ENCODE measurements at places on chromosomes 1 and 21.

DNA sequence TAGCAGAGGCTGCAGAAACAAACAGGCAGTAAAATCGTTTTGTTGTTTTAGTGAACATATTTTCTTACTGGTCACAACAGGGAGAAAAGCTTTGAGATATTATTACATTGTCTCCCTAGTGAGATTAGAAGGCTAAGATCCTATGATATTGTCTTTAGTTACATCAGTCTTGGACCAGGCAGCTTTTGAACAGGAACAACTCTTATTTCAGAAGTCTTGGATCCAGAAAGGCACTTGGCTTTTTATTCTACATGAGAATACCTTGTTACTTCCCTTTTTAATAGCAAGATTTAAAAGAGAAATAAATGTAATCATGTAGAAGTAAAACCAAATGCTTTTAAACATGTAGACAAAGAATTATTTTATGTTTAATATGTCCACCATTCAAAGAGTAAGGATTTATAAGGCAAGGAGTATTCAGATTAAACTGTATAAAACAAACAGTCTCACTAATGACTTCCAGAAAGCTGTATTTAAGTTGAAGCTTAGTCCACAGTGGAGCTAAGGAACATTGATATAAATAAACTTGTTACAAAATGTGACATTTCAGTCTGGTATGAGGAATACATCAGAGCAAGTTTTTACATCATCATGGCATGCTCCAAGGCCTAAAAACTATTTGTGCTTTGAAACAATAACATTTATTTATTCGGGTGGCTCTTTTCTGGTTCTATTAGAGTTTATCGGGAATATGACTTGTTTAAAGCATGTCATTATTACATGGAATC, 72.2 kb downstream of the PHTF1 start:
- DNase-seq = no peak

DNA sequence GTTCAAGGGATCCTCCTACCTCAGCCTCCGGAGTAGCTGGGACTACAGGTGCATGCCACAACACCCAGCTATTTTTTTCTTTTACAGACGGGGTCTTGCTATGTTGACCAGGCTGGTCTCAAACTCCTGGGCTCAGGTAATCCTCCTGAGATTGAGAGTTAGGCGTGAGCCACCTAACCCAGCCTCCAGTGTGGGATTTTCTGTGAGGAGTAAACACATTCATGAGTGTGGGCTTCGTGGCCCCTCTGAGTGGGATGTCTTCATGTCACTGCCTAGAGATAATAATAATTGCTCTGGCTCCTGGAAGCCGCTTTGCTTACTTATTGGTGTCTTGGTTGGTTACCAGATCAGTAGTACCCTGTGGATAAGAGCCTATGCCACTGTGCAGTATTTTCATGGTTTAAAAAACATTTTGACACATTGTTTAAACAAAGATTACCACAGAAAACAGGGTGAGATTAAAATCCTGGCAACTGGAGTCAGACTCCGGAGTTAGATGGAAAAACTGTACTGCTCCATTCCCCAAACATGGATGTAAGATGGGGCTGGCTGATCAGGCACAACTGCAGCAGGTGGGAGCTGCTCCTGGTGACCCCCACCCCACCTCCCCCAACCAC, 159.1 kb upstream of the RAB4A start:
- no peak for DNase-seq

DNA sequence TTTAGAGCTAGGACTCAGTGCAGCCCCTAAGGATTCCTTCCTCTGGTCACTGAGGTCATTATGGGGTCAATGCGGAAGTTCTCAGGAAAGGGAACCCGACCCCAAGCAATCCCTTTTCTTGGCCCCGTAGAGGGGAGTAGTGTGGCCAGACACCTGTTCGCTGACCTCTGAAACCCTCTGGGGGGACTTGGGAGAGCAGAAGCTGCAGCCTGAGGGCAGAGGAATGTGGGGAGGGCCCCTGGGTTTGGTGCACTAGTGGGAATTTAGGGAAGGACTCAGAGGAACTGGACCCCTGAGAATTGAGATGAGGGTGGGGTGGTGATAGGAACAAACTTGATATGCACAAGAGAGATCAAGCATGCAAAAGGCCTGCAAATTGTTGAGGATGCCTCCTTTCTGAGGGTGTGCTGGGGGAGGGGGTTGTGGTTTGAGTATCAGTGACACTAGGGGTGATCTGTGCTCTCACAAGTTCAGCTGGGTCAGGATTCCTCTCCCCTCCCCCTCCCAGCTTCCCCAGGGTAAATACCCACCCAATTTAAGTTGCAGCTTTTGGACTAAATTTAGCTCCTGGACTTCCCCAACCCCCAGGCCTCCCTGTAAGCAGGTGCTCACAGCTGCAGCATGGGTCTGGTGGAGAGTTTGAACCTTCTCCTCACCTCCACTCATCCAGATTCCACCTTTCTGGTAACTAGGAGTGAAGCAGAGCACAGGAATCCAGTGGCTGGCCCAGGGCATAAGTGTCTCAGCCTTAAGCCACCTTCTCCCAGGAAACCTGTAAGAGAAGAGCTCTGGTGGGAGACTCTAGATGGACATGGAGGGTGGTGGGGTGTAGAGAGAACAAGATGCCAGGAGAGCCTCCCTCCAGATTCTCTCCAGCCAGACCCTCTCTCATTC, 13.5 kb downstream of the ADAMTSL4 start:
- peak; percentile 88 for DNase-seq

- DNase-seq = no peak
These were observed 14.6 kb downstream of the ZNF362 start for GRCh38 chr1:33270808-33271465.

- DNase-seq = no peak
These were observed 66.9 kb upstream of the NEK2 start for GRCh38 chr1:211742272-211742671.

GRCh38 chr1:6614019-6614928, 743 bp downstream of the PHF13 start:
- DNase-seq = peak; percentile 82

GRCh38 chr1:72397786-72398185, 115.4 kb upstream of the NEGR1 start:
- DNase-seq = no peak

GRCh38 chr1:100328133-100328532, 24.2 kb upstream of the CDC14A start:
- DNase-seq = no peak

GRCh38 chr1:186845576-186846210, 16.9 kb downstream of the PLA2G4A start:
- no peak for DNase-seq

- DNase-seq = no peak
These were observed 18.6 kb downstream of the USP24 start for GRCh38 chr1:55196433-55197035.

- DNase-seq = no peak
These were observed 3.5 kb downstream of the RGL1 start for GRCh38 chr1:183808296-183809027.

DNA sequence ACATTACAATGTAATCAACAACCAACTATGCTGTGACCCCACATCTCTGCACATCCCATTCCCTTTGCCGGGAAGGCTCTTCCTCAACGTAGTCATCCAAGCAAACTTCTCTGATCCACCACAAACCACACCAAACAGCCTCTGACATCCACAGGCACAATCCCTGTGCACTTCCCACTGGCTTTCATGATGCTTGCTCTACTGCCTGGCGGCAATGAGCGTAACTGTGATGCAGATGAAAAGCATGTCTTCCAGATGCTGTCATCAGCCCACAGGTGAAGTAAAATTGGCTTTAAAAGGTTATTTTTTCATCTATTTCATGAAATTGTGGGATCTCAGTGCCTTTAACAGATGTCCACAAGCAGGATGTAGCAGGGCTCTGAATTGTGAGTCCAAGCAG, 635.2 kb downstream of the SMYD3 start:
- DNase-seq = no peak

GRCh38 chr1:161069731-161070270, at the start of gene ARHGAP30:
TSS of gene ARHGAP30 (minus strand) at chr1:161069891. CDS start at chr1:161069624, 267 bp downstream.
- peak; percentile 91 for DNase-seq

GRCh38 chr1:151711044-151711800, 5.4 kb downstream of the CELF3 start:
- peak; percentile 60 for DNase-seq

Measured in cardiac septum (tissue), 1 donor.